ENCODE measurements at places on chromosomes 11 and 22.

- DNase-seq, result no peak
Observed at GRCh38 chr22:34845391-34845790, 220.6 kb upstream of the ISX start.

DNA sequence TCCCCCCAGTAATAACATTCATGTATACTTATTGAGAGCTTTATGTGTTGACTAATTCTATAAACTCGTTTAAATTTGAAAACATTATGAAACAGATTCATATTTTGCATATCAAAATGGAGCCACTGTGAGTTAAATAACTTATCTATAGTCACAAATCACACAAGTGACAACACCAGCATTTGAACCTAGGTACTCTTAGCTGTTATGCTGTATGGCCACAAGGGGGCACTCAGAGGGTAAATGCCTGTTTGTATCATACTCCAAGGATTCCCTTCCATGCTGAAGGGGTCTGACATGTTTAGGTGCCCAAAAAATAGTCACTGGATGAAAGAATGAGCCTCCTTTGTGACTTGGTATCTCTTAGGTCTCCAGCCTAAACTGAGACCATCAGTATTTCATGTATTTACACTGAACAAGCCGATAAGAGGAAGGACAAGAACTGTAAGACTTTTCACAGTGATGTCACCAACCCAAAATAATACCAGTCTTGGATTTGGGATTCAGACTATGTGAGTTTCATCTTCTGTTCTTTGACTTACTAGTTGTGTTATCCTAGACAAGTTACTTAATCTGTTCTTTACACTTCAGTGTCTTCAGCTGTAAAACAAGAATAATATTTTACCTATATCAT, 12.2 kb upstream of the OR52D1 start:
- no peak for DNase-seq

DNA sequence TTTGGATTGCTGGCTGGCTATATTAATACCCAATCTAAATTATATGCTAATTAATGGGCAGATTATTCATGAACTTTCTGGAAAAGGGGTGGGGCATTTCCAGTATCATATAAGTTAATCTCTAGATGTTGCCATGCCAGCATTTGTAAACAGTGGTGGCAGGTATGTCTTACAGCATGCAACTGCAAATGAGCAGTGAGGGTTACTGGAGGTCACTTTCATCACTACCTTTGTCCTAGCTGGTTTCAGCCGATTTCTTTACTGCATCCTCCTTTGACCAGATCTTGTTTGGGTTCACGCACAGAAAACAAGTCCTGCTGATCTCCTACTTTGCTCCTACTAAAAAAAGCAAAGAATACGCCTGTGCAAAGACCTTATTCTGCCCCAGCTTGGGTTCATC, 89.1 kb upstream of the USP47 start:
- no peak for DNase-seq

DNA sequence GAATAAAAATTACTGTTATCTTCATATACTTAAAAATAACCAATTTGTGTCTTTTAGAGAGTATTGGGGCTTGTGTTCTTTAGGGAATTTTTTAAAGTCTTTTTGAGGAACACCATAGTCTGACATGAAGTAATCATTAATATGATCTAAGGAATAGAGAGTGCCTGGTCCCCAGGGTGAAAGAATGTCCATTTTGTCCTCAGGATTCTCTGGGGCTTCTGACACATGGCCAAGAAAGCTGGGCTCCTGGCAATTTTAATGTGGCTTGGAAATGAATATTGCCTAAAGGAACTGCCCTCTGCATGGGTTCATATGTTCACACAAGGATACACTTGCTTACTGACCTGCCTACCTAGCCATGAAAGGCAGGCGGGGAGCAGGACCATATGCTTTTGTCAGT, 33.7 kb downstream of the NF2 start:
- DNase-seq, result no peak

- no peak for DNase-seq
Observed at GRCh38 chr11:122673701-122674100, 18.2 kb downstream of the UBASH3B start.

GRCh38 chr11:111793863-111794262, 27.7 kb upstream of the PPP2R1B start:
- DNase-seq, result no peak

- no peak for DNase-seq
Observed at GRCh38 chr22:47043835-47044721, 281.6 kb downstream of the TBC1D22A start.

GRCh38 chr11:39724404-39724803, 1735.0 kb downstream of the LRRC4C start:
- no peak for DNase-seq

GRCh38 chr11:112361396-112361795, 100.7 kb upstream of the PLET1 start:
- DNase-seq, result no peak

DNA sequence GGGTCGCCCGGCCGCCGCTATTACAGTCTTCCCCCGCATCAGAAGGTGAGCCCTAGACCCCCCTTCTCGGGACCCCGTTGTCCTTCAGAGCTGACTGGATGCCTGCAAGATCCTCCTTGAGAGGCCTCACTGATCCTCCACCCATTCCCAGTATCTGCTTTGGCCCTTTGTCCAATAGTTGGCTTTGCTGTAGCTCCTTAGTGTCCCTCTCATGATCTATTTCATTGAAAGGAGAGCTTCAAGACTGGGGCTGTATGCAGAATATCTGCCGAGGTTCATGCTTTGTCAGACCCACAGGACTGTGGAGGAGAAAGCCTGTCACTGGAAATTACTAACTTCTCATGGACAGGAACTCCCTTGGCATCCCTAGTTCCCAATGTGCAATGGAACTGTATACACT, 499 bp downstream of the DLAT start:
- DNase-seq, result no peak

DNA sequence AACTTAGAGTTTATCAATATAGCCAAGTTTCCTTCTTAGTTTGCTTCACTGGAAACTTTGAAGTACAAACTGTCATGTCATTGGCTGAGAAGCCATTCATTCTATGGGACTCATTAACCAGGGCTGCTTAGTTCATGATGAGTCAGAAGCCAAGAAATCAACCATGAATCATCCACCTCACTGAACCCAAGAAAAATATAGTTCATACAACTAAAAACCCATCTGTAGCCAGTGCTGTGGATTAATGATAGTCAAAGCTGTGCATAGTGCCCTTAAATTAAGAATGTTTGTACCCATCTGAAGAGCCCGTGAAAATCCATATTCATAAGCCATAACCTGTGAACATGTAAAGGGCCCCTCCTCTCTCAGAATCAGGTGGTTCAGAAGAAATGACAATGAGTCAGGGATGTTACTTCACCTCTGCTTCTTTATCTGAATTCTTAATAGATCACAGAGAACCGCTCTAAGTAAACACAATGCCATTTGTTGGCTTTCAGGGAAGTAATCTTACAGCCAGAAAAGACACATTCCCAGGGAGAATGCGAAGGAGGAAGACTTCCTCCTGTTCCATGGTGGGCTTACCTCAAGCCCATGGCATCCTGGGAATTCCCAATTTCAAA, 25.4 kb downstream of the MMP20 start:
- no peak for DNase-seq

- no peak for DNase-seq
Observed at GRCh38 chr11:125148743-125149142, 15.8 kb upstream of the PKNOX2 start.

DNA sequence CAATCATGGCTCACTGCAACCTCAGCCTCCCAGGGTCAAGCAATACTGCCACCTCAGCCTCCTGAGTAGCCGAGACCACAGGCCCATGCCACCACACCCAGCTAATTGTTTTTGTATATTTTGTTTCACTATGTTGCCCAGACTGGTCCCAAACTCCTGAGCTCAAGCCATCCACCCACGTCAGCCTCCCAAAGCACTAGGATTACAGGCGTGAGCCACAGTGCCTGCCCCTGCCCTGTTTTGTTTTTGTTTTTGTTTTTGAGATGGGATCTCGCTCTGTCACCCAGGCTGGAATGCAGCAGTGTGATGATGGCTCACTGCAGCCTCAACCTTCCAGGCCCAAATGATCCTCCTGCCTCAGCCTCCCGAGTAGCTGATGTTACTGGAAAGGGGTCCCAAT, 53.5 kb downstream of the TUG1 start:
- no peak for DNase-seq

GRCh38 chr11:19597876-19598275, 114.8 kb upstream of the NAV2 start:
- DNase-seq, result no peak

DNA sequence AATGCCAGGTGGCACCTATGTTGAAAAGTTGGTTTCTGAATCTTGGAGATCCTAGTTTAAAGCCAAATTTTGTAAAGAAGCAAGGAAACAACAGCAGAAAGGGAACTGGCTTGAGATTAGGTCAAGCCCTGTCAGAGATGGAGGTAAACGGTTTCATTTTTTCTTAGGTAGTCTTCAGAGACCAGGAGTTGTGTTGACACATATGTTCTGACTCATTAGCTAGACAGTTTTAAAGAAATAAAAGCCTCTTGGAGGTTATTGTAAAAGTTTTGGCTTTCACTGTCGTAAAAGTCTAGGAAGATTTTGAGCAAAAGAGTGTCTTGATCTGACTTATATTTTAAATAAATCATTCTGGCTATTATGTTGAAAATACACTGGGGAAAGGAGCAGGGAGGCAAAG, 151.5 kb upstream of the CTSC start:
- no peak for DNase-seq

DNA sequence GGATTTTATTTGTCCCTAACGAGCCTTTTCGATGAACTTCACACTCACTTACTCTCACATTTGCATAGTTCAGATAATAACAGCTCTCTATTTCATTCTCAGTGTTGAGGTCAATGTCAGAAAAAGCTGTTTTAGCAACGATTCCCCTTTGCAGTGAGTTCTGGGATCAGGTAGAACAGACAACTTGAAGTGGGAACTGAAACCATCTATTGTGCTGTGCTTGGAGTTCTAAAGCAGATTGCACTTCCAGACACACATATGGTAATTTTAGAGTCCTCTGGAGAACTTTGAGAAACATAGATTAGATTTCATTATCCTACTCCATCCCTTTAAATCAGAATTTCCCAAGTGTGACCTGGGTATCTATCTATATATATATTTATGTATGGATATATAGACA, 124.6 kb upstream of the BLID start:
- DNase-seq, result no peak

DNA sequence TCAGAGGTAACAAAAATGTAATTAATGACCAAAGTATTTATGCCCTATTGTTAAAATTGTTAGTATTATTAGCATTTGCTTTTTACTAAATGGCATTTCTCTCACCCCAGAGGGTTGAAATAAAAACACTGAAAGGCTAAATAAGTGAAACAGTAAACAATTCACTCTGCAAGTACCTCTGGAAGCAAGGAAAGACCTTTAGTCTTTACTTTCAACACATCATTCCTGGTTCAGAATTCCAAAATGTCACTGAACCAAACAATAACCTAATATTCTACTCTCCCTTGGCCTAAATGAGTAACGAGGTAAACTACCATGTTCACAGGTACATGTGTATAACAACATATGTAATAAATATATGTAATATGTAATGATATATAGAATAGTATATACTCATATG, 369.3 kb downstream of the TTC28 start:
- DNase-seq, result no peak

DNA sequence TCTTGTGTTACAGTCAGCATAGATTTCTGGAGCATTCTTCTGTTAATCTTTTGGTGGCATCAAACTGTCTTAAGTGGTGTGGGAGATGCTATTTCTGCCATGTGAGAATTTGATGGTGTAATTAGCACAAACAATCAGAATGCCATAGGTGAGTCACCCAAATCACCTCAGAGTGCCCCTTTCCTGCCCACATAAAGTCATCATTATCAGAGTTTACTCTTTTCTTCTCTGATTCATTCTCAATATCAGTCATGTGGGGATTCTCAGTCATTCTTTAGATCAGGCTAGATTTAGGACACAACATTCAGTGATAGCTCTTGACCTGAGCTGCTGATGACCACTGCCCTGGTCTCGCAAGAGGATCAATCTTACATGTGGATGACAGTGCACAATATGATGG, 23.7 kb upstream of the MS4A6A start:
- no peak for DNase-seq

- no peak for DNase-seq
Observed at GRCh38 chr22:24290459-24290858, 19.8 kb downstream of the SPECC1L start.

DNA sequence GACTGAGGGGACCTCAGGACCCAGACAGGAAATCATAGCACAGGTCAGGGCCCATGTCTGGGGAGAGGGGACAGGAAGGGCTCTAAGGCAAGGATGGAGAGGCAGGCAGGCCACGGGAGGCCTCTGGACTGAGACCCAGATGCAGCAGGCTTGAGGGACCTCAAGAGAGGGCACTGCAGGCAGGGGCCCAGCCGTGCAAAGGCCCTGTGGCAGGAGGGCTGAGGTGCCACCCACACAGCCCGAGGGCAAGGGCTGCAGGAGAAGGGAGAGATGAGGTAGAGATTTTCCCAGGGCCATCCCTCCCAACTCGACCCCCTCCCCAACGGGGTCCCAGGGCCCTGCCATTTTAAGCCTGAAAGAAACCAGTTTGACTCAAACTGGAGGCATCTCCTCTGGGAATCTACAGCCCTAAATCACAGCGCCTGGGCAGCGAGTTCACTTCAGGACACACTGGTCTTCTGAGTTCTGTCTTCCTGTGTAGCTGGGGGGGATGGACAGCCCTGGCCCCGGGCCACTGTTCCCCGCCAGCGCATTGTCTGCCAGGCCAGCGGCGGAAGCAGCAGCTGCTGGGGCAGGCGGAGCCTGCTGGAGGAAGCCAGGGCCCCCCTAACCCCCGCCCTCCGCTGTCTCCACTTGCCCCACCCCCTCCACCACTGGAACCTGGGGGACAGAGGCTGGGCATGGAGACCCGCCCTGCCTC, 20.3 kb upstream of the WNT7B start:
- DNase-seq, result no peak

DNA sequence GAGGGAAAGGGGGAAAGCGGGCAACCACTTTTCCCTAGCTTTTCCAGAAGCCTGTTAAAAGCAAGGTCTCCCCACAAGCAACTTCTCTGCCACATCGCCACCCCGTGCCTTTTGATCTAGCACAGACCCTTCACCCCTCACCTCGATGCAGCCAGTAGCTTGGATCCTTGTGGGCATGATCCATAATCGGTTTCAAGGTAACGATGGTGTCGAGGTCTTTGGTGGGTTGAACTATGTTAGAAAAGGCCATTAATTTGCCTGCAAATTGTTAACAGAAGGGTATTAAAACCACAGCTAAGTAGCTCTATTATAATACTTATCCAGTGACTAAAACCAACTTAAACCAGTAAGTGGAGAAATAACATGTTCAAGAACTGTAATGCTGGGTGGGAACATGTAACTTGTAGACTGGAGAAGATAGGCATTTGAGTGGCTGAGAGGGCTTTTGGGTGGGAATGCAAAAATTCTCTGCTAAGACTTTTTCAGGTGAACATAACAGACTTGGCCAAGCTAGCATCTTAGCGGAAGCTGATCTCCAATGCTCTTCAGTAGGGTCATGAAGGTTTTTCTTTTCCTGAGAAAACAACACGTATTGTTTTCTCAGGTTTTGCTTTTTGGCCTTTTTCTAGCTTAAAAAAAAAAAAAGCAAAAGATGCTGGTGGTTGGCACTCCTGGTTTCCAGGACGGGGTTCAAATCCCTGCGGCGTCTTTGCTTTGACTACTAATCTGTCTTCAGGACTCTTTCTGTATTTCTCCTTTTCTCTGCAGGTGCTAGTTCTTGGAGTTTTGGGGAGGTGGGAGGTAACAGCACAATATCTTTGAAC, 6.8 kb downstream of the MALAT1 start:
- DNase-seq, result no peak
